Stimulated activated CD8-positive, alpha-beta memory T cell treated with anti-CD3 and anti-CD28 coated beads, Interleukin-2, amount 100 ng/mL, for 1 hour (primary cell): ENCODE measurements at places on chromosomes 16 and 17.

- DNase-seq: no peak
Observed at GRCh38 chr16:22029632-22030031, 21.7 kb downstream of the MOSMO start.

DNA sequence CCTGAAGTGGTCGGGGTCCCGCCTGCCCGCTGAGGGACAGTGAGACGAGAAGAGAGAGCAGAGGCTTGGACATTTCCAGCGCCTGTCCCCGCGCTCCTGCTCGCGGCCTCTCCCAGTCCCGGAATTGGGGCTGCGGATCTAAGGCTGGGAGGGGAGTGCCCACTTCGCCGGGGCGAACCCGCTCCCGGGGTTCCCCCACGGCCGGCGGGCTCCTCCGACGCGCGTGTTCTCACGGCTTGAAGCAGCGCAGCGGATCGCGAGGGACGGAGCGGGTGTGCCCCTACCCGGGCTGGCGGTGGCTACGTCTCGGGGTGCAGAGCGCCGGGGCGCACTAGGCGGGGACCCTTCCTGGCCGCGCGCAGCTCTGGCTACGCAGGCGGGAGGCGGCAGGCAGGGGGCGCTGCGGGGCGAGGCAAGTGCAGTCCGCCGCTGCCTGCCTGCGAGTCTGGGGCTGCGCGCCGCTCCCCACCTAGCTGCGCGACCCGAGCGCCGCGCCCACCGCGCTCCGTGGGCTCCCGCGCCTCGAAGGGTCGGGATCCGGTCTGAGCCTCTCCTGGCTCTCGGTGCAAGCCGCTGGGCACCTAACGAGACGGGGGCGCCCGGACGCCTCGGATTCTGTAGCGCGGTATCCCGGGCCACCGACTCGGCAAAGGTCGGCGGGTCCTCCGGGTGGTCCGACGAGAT is 1.2 kb downstream of the NGFR start:
- DNase-seq: peak; percentile 77

DNA sequence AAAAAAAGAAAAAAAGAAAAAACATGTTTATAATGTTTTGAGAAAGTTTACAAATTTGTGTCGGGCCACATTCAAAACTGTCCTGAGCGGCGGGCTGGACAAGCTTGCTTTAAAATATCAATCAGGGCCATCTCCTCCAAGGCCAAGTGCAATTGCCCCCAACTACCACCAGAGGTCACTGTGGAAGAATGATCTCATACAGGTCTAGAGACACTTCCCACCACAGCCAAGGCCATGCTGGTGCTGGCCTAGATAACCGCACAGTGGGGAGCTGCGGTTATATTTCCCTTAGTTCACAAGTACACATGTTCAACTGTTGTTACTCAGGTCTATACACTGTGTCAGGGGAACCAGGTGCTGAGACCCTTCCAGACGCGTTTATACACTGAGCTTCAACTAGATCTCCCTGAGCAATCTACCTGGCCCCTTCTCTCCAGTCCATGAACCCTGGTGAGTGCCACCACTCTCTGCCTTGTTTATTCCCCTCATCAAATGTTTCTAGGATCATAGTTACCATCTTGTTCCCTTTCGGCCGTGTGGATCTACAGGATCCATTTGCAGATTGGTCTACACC is 83.8 kb upstream of the CCL2 start:
- DNase-seq: peak; percentile 13

GRCh38 chr17:51869387-51869786 is 289.1 kb downstream of the CA10 start:
- DNase-seq: no peak

DNA sequence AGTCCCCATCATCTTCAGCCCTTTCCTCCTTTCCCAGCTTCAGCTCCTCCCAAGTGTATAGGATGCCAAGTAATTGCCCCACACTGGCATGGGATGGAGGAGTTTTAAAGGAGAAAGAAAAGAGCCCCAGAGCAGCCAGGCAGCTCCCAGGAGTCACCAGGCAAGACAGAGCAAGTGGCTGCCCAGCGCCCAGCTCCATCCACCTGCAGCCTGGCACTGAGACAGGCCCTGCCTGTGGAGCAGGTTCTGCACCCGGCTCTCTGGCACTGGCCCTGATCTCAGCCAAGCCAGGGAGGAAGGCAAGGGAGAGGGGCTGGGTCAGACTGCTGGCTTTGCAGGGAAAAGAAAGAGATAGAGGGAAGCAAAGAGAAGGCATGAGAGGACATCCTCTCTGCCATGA is 21.7 kb downstream of the FOXN1 start:
- no peak for DNase-seq

- DNase-seq: no peak
Observed at GRCh38 chr16:48342591-48342990, 42.6 kb downstream of the SIAH1 start.

GRCh38 chr16:55149622-55150021 is 174.4 kb upstream of the IRX6 start:
- no peak for DNase-seq

GRCh38 chr16:77386831-77387814 is 47.7 kb downstream of the ADAMTS18 start:
- DNase-seq: no peak

GRCh38 chr17:31318298-31318801 is 3.1 kb downstream of the EVI2A start:
- peak; percentile 22 for DNase-seq

DNA sequence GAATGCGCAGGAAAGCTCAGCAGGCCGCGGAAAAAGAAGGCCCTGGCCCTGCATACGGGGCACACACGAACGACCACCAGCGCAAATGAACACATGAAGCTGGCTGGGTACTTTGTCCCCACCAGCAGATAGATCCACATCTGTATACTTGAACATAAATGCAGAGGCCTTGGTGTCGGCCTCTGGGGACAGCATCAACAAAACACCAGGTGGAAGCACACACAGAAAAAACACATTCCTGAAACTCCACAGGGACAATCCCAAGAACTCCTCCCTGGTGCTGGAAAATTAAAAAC is 606 bp upstream of the ZBTB4 start:
- DNase-seq: no peak

DNA sequence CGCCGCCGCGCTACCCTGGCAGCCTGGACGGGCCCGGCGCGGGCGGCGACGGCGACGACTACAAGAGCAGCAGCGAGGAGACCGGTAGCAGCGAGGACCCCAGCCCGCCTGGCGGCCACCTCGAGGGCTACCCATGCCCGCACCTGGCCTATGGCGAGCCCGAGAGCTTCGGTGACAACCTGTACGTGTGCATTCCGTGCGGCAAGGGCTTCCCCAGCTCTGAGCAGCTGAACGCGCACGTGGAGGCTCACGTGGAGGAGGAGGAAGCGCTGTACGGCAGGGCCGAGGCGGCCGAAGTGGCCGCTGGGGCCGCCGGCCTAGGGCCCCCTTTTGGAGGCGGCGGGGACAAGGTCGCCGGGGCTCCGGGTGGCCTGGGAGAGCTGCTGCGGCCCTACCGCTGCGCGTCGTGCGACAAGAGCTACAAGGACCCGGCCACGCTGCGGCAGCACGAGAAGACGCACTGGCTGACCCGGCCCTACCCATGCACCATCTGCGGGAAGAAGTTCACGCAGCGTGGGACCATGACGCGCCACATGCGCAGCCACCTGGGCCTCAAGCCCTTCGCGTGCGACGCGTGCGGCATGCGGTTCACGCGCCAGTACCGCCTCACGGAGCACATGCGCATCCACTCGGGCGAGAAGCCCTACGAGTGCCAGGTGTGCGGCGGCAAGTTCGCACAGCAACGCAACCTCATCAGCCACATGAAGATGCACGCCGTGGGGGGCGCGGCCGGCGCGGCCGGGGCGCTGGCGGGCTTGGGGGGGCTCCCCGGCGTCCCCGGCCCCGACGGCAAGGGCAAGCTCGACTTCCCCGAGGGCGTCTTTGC is 3.1 kb downstream of the HIC1 start:
- DNase-seq: no peak
